ENCODE measurements at places on chromosomes 3 and 15.

GRCh38 chr3:151452368-151452767 lies 8.5 kb downstream of the IGSF10 start:
- no peak for DNase-seq

DNA sequence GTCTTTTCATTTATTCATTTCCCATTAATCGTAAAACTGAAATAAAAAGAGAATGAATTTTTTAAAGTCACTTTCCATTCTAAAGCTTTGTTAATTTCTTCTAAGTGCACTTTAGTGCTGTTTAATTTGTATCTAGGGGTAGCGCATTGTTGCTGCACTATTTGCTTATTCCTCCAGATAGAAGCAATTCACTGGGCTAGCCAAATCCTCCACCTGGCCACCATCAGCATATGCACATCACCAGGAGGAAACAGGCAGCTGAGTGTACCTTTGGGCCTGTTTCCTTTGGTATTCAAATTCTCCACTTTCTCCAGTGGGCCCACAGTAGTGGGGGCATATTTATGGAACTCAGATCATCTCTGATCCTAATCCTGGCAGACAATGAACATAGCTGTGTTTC lies 29.8 kb upstream of the CPB1 start:
- DNase-seq: no peak

DNA sequence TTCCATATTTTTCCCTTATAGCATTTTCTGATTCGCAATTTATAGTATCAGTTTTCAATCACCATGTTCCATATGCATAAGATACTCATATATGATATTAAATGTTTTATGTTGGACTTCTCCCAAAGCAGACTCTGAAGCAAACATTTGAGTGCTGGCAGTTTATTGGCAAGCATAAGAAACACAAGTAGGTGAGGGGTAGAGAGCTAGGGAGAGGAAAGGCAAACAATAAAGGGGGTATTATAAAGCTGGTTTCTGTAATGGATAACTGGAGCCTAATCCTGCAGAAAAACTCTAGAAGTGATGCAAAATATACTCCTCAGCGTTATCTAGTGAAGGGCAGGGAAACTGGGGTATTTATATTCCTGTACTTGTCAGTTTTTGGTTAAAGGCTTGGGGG lies 491.5 kb upstream of the TGFBR2 start:
- DNase-seq: peak; percentile 28

DNA sequence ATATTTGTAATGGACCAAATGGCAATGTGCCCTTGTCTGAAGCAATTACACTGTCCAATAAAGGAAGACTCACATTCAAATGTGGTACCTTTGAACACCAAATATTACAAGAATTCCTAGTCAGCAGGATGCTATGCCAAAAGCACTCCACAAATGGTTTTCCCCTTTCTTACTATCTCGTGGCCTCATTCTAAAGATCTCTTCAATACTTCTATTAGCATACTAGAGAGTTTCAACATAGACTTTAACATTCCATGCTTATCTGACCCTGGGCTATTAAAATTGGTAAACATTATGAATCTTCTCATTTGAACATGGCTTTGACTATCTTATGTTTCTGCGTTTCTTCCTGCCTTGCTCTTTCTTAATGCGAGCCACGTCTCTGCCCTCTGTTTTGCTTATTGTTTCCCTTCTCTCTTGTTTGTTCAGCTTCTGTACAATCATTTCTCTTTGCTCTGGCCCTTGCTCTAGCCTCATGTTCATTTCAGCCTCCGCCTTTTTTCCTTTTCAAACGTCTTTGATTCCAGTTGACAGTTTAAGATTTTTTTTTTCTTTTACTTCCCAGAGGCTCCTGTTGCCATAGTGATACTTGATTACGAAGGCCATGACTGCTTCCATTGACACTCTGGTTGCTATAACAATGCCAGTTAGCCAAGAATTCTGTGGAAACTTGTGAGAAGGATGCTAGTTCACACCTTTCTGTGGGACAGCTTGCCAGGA lies 49.5 kb upstream of the SLC9A9 start:
- DNase-seq: no peak

- DNase-seq: no peak
Measured at GRCh38 chr3:115689928-115690327, 66.6 kb downstream of the GAP43 start.

DNA sequence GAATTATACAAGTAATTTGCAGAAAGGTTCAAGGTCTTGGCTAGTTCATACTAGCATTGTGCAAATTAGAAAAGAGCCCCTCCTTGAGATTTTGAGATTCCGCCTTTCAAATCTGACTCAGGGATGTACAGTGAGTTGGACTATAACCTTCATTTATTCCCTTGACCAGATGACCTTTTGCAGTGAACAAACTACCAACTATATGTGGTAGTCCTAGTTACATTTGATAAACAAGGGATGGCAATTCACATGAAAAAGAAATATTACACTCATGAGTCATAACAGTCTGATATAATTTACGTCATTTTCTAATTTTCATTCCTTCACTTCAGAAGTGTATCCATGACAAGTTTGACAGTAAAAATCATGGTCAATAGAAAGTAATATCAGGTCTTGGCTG lies 860.4 kb downstream of the ROBO1 start:
- DNase-seq: no peak

DNA sequence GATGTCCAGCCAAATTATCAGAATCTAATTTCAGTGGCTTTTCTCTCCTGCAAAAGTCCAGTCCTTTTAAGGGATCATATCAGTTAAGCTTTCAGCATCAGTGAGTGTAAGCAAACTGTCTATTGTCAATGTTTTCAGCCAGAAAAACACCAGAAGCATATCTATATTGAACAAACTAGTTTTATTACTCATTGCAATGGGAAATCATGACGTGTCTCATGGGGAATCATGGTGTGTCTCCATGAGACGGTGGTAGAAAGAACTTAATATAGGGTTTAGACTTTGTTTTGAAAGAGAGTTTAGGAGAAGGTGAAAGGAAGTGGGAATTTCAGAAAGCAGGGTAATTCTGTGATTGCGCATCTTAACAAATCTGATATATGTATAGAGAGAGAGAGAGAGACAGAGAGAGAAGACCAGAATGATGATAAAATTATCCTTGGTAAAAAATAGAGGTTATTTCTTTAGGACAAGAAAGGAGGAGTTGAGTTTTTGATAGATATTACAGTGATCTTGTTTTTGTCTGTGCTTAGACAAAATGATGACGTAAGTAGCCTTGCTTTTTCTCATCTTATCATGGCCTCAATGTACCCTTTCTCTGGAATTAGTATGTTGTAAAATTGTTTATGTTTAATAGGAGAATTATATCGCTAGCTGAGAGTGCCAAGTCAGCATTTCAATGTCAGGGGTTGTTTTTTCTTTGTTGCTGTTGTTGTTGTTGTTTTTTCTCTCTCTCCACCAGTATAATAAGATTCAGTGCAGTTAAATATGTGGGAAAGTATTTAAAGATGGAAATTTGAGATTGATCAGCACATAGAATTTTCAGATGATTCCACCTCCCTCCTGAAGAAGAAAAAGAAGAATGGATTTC lies 129.9 kb upstream of the OSTN start:
- no peak for DNase-seq

- DNase-seq: no peak
Measured at GRCh38 chr3:181932039-181932438, 220.3 kb downstream of the SOX2 start.

GRCh38 chr15:31111091-31111647 lies 9.6 kb upstream of the TRPM1 start:
- no peak for DNase-seq

GRCh38 chr15:90790057-90790456 lies 72.9 kb downstream of the BLM start:
- no peak for DNase-seq
